Amniotic stem cell (primary cell): ENCODE measurements at places on chromosomes 12 and 14.
A peak's percentile ranks its signal among the peaks of the same experiment; 100 is the strongest.

DNA sequence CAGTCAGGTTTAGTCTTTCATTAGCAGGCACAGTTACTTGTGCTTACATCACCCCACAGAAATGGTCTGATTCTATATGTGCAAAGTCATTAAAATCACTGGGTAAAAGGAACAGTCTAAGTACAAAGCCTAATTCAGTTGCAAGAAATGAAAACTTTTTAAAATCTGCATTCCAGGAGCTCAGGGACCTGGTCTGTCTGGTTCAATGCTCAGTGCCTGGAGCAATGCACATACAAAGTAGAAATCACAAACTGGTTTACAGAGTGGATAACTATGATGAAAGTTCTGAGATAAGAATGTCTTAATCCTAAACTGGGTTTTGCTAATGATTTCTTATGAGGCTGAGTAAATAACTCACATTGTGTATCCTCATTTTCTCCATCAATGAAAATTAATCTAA is 28.7 kb downstream of the LMNTD1 start:
- no peak for DNase-seq

DNA sequence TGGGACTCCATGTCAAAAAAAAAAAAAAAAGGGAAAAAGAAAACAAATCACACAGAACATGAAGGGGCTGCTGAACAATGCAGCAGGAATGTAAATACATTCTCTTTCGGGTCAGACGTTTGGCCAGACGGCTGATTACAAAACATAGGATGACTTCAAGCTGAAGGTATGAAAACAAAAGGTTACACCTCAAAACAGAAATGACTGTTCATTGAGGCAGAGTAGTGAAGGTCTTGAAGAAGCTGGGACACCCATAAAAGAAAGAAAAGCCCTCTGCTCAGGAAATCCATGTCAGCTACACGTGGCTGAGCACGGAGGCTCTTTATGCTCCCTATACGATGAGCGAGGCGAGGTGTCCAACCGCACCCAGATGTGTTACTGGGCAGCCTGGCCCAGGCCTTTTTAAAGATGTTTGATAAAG is 37.7 kb downstream of the FGD4 start:
- peak; percentile 12 for DNase-seq

DNA sequence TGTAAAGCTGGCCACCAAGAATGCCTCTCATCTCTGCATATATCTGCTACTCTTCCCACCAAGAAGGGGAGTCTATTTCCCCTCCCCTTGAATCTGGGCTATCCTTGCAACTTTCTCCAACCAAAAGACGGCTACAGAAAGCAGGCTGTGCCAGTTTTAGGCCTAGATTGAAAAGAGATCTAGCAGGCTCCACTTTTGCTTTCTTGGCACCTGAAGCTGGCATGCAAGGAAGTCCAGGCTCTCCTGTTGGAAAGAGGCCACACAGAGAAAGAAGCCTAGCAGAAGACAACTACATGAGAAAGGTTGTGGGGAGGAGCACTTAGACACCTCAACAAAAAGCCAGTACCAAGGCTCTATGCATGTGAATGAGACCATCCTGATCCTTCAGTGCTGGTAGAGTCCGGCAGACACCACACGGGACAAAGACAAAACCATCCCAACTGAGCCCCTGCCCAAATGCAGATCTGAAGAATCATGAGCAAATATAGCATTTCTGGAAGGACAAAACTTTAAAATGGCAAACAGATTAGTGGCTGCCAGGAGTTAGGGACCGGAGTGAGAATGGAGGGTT is 68.0 kb downstream of the SPPL3 start:
- no peak for DNase-seq

GRCh38 chr14:75469606-75470237 is 41.9 kb downstream of the JDP2 start:
- no peak for DNase-seq

- DNase-seq: no peak
Measured at GRCh38 chr12:80230068-80230467, 130.7 kb downstream of the OTOGL start.

DNA sequence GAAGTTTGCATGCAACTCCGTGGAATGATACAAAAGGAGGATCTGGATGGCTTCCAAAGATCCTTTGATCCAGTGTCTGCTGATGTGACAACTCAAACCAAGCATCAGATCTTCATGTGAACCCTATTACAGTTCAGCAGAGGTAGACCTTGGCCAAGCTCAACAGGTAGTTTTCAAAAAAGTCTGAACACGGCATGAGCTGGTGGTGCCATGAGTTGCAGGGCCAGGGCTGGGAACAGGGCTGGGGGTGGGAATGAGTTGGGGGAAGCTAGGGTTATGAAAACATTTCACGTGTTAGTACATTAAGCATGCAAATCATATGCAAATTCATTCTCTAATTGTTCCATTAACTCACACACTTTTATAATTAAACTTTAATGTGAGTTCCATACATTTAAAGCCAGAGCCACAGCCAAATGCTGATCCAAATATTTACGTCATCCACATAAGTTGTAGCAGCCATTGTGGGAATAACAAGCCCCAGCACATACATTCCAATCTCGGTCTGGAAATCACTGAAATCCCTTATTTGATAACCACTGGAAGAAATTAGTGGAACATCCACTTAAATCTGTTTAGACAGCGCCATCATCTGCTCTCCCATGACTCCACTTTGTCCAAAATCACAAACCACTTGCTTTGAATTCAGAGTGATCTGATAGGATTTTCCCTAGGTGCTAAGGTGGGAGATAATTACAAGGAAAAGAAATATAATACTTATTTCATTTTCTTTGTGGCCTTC is 158.5 kb downstream of the APAF1 start:
- DNase-seq: no peak

DNA sequence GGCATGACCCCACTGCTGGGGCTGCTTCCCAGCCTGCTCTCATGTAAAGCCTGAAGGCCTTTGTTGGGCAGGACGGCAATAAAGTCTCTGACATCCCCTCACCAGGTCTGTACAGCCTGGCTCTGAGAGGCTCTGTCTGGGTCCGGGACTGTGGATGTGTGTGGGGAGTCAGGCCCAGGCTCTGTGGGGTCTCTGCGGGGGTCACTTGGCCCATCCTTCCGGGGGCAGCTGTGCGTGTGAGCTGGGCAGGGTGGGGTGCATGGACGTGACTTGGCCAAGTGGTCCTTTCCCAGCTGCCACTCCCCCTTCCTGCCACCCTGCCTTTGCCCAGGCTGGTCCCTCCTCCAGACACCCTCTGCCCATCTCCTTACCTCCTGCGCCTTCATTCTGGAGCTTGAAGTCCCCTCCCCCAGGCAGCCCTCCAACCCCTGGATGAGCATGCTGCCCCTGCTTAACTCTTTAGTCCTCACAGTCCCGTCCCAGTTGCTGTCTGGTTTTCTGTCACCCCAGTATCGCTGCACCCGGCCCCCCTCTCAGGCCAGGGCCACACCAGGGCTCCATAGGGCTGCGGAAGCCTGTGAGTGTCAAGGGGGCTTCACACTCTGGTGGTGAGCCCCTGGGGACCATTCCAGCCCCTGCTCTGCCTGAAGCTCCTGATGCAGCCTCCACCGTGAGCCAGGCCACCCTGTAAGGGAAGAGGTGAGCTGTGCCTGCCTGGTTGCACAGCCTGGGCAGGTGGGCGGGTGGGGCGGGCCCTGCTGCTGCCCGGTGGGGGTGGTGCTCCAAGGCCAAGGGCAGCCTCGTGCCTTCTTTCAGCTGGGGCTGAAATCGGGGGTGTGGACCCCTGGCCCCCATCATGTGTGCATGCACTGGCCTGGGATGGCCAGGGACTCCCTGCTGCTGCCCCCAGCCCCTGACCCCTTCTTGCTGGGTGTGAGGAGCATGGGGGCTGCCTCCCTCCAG is 25.5 kb upstream of the KIF26A start:
- DNase-seq: no peak

GRCh38 chr12:50924131-50924438 is 28.3 kb upstream of the HIGD1C start:
- no peak for DNase-seq

GRCh38 chr14:93957751-93958566 is 18.4 kb downstream of the ASB2 start:
- no peak for DNase-seq

DNA sequence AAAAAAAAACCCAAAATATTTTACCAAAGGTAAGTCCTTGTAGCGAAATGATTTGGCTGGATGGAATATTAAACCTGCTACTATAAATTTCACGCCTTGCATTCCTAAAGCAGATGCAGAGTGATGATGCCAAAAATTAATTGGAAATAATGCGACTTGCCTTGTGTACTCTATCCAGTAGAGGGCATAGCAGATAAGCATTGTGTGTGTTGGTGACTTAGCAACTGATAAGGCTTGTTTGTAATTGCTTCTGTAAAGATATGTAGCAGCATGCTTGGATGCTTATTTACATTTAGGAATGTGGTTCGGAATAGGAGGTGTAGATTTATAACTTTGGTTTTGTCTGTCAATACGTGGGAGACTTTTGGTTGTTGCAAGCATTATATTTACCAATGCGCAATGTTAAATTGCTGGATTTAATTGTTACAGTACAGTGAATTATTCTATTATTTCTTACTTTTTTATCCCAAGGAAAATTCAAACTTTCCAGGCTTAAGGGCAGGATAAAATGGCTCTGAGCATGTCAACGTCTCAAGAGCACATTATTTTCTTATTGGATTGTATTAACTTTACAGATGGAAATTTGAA is 80.5 kb downstream of the TMEM260 start:
- DNase-seq: peak; percentile 29

- DNase-seq: no peak
Measured at GRCh38 chr12:92605621-92606170, 97.1 kb upstream of the PLEKHG7 start.

- no peak for DNase-seq
Measured at GRCh38 chr14:56087671-56088471, 30.3 kb upstream of the PELI2 start.

- no peak for DNase-seq
Measured at GRCh38 chr14:68111853-68112270, 292.3 kb downstream of the RAD51B start.

DNA sequence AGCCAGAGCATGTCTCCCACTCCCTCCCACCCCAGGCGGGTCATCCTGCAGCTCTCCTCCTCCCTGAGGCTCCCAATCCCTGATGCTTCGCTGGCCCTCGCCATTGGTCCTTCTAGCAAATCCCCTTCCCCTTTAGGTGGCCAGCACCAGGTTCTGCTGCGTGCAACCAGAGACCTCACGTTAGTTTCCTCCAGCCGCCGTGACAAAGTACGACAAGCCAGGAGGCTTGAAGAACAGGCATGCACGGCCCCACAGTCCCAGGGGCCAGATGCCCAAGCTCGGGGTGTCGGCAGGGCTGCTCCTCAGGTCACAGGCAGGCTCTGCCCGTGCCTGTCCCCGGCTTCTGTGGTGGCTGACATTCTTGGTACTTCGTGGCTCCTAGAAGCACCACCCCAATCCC is 95.8 kb downstream of the RIMBP2 start:
- DNase-seq: no peak

- no peak for DNase-seq
Measured at GRCh38 chr12:76719171-76720041, 44.5 kb upstream of the ZDHHC17 start.

- no peak for DNase-seq
Measured at GRCh38 chr12:121284551-121285390, 11.7 kb downstream of the CAMKK2 start.

GRCh38 chr12:728781-729180 is 23.6 kb upstream of the WNK1 start:
- DNase-seq: no peak

DNA sequence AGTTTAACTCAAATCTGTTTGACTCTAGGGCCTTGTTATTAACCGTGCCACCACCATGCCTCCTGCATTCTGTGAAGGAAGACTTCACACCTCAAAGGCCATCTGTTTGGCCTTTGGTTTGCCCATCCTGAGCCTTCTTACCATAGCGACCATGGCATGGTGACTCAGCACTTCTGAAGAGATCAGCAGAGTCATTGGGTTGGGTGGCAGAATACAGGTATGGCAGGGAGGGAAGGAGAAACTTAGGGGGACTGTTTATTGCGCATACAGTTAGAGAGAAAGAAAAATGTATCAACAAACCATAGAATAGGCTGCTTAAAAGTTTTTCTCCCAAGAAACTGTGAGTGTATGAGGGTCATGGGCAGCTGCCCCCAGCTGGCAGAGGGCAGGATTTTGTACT is 49.2 kb downstream of the DAD1 start:
- DNase-seq: no peak

GRCh38 chr12:60035835-60036234 is 440.0 kb downstream of the SLC16A7 start:
- no peak for DNase-seq

- peak; percentile 6 for DNase-seq
Measured at GRCh38 chr12:14238221-14238792, 127.2 kb upstream of the ATF7IP start.

DNA sequence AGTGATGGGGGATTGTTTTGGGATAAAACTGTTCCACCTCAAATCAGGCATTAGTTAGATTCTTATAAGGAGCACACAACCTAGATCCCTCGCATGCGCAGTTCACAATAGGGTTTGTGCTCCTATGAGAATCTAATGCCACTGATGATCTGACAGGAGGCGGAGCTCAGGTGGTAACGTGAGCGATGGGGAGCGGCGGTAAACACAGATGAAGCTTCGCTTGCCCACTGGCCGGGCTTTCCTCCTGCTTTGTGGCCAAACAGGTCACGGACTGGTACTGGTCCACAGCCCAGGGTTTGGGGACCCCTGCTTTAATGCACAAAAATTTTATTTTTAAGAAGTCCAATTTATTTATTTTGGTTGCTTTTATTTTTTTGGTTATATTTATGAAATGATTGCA is 238.8 kb downstream of the AACS start:
- no peak for DNase-seq

GRCh38 chr14:97271451-97271960 is 474.3 kb downstream of the VRK1 start:
- DNase-seq: no peak

GRCh38 chr12:106764738-106765137 is 9.7 kb upstream of the RIC8B start:
- DNase-seq: no peak

DNA sequence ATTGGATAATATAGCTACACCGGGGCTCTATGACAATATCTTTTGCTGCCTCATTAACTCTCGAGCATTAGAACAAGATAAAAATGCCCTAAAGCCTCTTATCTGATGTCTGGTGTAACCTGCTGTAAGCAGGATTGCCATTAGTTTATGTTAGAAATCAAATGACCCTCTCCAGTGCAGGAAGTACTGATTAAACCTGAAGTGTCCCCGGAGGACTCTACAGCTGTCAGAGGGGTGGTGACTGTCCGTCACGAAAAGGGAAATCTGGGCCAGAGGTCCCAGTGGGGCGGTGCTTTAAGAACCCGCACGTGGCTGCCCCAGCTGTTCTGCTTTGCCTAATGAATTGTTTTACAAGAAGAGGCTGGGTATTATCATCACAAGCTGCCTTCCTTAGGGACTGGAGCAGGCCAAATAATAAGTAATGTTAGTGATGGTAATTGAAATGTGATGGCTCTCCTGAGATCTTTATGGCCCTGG is 55.7 kb downstream of the LIN52 start:
- no peak for DNase-seq

- DNase-seq: no peak
Measured at GRCh38 chr12:109714141-109714912, 702 bp downstream of the FAM222A start.

GRCh38 chr14:22448905-22449599 is 140.0 kb downstream of the DAD1 start:
- DNase-seq: no peak
